ENCODE measurements at places on chromosomes 5 and 9. TPM values are rescaled to one million over a fixed set of nuclear protein-coding genes. Genes with fewer than 3 reads are reported as not detected.

Gene PRR16
- total RNA-seq = 10.6 TPM

Gene LCN15
- not detected for total RNA-seq

Gene DRD1
- total RNA-seq = 0.18 TPM

Gene FAM153A
- total RNA-seq = not detected

Gene C9orf50
- not detected for total RNA-seq

Gene PCDHGC4
- total RNA-seq = 1.6 TPM

Gene ANKRD34B
- total RNA-seq = not detected

DNA sequence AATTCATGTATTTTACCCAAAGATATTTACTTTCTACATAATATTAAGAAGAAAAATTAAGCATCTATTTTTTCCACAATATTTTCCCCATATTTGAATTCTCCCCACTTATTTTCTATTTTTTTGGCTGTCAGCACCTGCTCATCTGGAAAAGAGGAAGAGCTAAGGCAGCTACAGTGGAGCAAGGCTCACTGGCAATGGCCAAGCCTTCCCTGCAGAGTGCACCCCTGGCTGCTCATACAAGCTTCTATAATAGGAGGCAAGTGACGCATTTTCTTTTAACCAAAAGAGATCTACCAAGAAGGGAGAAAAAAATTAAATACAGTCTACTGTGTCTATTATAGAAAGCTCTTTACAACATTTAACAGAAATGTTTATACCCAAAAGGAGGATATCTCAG lies 72.5 kb downstream of the AUH start:
- DNase-seq = no peak

GRCh38 chr5:133639850-133640528 lies 27.6 kb upstream of the FSTL4 start:
- no peak for DNase-seq

DNA sequence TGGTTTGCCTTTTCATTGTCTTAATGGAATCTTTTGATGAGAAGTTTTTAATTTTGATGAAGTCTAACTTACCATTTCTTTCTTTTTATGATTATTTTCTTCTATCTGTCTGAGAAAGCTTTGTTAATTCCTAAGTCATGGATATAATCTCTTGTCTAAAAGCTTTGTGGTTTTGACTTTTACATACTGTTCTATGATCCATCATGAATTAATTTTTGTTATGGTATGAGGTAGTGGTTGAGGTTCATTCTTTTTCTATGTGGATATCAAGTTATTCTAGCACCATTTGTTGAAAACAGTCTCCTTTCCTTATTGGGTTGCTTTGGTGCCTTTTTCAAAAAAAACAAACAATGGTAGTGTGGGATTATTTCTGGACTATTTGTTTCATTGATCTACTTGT lies 20.4 kb downstream of the FBXO10 start:
- peak; percentile 68 for DNase-seq

- DNase-seq = no peak
Measured at GRCh38 chr9:96126321-96126881, 175.6 kb downstream of the HSD17B3 start.

DNA sequence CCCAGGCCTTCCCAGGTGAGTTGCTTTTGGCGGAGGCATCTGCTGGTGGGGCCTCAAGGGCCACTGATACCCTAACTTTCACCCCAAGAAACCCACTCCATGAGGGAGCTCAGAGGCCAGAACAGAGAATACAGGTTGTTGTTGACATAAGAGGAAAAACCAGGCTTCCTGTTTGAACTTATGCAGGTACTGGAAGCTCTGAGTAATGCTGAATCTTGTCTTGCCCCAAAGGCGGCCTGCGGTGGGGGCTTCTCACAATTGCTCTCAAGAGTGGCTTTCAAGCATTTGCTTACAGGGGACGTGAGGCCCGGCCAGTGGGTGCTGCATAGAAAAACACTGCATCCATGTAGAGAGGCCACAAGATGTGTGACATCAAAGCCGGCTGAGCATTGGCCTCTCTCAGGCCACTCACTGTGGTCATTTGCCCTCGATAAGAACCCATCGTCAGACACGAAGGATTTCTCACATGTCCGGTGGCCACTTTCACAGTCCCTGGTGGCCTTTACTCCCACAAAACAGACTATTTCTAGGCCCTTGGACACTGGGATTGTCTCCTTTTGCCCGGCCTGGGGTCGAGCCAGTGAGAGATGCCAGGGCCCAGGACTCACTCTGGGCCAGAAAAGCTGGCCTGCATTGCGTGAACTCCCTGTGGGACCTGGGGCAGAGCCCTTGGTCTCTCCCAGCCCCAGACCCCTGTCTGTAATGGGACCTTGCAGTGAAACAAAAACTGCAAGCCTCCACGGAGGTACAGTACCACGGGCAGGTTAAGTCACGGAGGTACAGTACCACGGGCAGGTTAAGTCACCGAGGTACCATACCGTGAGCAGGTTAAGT lies 34.5 kb upstream of the TCF7 start:
- DNase-seq = no peak

GRCh38 chr5:178392386-178392785 lies 159.8 kb upstream of the PHYKPL start:
- no peak for DNase-seq

- DNase-seq = peak; percentile 68
Measured at GRCh38 chr9:111036429-111036789, 1.9 kb downstream of the LPAR1 start.

DNA sequence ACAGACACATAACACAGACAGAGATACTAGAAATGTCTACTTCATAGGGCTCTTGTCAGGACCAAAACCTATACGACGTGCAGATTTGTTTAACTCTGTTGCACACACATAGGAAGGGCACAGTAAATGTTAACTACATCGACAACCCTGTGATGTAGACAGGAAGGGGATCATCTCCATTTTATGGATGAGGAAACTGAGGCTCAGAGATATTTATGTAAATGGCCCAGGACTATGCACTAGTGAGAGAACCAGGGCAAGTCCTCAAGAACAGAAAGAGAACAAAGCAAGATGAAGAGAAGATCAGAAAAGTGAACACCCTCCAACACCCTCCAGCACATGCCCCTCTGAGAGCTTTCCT lies 36.3 kb downstream of the PCDHAC2 start:
- DNase-seq = no peak

DNA sequence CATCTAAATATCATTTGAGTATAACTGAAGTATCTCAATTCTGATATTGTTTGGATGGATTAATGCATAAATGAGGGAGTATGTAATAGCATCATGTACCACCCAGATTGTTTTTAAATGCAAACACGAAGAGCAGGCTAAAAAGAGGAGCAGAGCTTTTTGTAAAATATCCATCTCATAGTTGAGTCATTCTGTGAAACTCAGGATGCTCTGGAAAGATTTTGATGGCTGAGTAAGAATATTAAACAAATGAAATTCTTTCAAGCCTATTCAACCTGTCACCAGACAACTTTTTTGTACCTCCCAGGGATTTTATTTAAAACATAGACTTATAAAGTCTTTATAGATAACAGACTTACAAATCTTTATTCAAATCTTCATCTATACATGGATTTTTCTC lies 625.9 kb downstream of the TLE4 start:
- DNase-seq = peak; percentile 84

GRCh38 chr9:88398016-88398415 lies 9.8 kb downstream of the SPIN1 start:
- DNase-seq = no peak

- peak; percentile 32 for DNase-seq
Measured at GRCh38 chr5:80655231-80655774, 520 bp upstream of the DHFR start.

DNA sequence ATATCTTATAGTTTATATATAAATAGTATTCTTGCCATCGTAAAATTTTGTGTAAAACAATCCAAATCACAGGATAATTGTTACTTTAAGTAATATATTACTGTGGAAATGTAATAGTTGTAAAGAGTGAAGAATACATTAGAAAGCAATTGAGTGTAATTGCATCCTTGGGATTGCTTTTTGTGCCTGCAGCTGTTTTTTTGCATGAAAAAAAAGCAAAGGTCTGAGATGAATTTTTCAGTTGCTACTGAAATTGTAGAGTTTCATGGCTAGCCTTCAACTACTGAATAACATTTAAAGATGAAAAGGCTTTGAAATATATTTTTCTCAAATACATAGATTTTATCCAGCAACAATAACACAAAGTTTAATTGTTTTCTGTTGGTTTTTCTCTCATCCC lies 232.0 kb upstream of the FAM174A start:
- DNase-seq = no peak

GRCh38 chr9:133109931-133110650 lies 10.9 kb downstream of the RALGDS start:
- DNase-seq = no peak

- no peak for DNase-seq
Measured at GRCh38 chr5:141703133-141703561, 21.1 kb upstream of the ARAP3 start.

DNA sequence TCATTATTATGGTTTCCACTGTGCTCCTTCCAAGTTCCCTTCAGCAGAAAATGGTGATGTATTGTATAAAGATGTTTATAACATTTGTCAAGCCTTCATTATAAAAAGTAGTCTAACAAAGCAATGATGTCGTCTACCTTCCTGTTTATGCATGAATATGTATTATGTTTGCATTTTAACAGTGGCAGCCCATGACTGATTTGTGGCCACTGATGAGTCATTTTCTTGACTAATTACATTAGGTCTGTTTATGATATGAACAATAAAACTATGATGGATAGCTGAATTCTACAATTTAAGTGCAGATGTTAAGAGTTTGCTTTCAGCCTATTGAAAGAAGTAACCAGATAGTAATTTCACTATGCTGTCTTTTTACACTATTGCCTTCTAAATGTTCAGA lies 75.4 kb upstream of the ADAMTS19 start:
- no peak for DNase-seq

DNA sequence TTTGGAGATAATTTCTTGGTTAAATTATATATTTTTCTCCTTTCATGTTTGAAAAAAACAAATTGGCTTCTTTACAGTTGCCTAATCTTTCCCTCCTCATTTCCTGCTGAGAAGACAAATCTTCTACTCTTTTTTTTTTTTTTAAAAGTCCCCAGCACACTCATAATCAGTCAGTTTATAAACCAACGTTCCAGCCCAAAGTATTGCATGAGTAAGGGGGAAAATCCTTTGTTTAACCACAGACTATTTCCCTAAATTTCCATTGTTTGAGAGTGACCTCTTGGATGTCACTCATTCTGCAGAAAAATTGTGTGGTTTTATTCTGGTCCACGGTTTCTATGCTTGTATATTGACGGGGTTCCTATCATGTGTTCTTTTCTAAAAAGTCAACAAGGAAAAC lies 55.1 kb upstream of the TLR4 start:
- no peak for DNase-seq

DNA sequence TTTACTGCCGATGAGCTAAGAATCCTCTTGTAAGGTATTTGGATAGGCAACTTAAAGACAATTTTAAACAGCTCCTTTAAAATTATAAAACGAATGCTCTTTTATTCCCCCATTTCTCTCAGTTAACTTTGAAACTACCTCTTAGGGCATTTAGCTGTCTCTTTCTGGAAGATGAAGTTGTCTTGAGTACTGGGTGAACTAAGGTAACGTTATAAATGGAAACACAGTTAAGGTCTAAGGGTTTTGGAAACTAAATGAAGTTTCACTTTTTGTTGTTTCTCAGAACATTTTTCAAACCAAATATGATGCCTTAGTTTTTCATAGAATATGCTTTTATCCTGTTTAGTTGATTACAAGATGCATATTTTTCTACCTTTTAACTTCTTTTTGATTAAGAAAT lies 6.8 kb downstream of the UBE2R2 start:
- DNase-seq = no peak

DNA sequence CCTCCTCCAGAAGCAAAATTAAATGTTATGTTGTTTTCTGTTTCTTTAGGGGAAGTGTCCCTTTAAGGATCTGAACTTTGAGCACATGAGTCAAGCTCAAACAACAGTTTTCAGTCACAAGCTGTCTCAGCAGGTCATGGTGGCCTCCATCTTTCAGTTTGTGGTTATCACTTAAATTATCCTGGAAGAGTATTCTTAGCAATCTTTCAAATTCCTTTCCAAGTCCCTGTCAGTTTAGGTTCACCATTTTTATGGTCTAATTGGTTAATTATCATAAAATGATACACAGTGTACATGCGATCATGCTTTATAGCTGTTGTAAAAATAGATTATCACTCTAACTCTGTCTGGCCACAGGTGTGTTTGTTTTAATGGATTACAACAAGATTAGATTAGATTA lies 43.1 kb upstream of the SELENOP start:
- no peak for DNase-seq

- DNase-seq = no peak
Measured at GRCh38 chr5:10153808-10154537, 95.7 kb downstream of the ATPSCKMT start.

DNA sequence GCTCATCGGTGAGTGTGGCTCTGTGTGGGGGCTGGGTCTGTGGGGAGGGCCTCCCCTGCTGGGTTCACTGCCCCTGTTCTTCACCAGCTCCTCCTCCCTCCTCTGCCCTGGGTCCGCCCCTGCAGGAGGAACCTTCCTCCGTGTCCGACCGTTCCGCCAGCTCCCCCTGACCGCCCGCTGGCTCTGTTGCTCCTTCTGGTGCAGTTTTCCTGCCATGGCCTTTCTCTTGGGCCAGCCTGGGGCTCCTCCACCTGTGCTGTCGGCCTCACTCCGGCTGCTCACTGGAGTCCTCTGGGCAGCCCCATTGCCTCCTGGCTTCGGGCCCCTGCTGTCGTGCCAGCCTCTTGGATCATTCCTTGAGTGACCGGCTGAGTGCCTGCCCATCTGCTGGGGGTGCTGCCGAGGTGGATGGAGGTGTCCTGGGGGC lies 12.3 kb downstream of the RNU6ATAC start:
- no peak for DNase-seq

GRCh38 chr9:38033941-38034340 lies 35.1 kb downstream of the SHB start:
- no peak for DNase-seq

- no peak for DNase-seq
Measured at GRCh38 chr5:166883016-166883415, 1408.4 kb upstream of the WWC1 start.

DNA sequence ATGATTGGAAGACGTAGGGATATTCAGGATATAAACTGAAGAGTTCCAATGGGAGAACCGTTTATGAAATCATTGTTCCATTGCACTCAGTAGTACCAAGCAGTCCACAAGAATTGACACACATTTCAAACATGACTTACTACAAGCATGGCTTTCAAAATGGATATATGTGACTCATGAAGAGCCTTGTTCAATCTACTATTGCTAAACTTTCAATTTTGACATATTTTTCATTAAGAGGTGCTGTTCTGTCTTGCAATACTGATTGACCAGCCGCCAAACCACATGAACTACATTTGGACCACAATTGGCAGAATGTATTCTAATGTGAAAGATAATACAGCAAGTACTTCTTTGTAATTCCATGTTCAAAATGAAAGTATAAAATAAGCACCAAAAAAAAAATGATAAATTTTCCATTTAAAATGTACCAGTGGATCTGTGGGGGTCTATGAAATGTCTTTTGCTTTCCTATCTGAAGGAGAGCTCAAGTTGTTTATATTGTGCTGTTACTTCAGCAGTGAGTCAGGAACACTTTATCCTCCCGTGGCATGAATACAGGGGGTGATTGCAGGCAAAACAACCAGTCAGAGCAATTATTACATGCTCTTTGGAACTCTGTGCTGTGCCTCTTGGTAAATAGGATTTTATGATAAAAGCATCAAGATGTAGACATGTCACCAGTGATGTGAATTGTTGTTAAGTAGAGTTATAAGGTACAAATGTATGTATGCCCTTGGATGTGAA lies 366.0 kb downstream of the ARRDC3 start:
- peak; percentile 70 for DNase-seq

Measured in IMR-90 (cell line).